Stimulated activated CD4-positive, alpha-beta T cell treated with anti-CD3 and anti-CD28 coated beads, Interleukin-1b, Interleukin-23, amount 100 ng/mL, for 24 hours (primary cell): ENCODE measurements at places on chromosomes 5 and 9.

DNA sequence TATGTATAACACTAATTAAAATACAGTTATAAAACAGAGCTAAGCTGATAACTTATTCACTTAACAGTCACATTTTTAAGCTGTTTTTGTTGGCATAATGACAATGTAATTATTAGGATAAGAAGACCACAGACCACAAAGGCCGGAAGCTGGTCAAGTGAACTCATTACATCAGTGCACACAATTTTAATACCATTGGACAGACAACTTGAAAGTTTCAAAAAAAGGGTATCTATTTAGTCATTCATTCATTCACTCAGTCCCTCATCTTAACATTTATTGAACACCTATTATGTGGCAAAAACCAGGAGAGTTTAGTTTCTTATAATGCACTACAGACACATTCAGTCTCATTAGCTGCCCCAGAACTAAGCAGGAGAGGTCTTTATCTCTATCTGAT lies 11.6 kb downstream of the ERP44 start:
- no peak for DNase-seq

- no peak for DNase-seq
Measured at GRCh38 chr9:111078391-111079038, 40.2 kb upstream of the LPAR1 start.

DNA sequence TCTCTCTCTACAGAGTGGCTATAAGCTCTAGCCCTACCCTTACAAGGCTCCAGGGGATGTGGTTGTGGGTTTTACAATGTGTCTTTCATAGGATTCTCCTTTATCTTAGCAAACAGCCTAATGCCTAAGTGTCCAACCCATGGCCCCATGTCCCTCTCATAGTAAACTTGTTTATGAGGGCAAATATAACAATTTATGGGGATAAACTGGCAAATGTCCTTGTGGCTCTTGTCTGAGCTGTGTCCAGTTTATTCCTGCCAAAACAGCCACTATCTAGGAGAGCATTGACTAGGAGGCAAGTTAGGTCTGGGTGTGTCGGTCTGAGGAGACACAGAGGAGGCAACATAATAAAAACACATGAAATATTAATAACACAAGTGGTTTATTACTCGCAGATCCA lies 335.1 kb downstream of the IZUMO3 start:
- no peak for DNase-seq

GRCh38 chr5:171945066-171945465 lies 61.4 kb downstream of the FBXW11 start:
- DNase-seq, result no peak
